ENCODE measurements at places on chromosomes 3 and 15. TPM values are rescaled to one million over a fixed set of nuclear protein-coding genes. Genes with fewer than 3 reads are reported as not detected.

The SLC27A2 gene
- total RNA-seq, result 0.30 TPM

The ANKUB1 gene
- total RNA-seq, result not detected

The GRM7 gene
- total RNA-seq, result not detected

The LMAN1L gene
- total RNA-seq, result not detected

The SEMA5B gene
- total RNA-seq, result not detected

The COL6A5 gene
- under 0.01 TPM for total RNA-seq

The NRG4 gene
- total RNA-seq, result under 0.01 TPM

The DISP2 gene
- 0.30 TPM for total RNA-seq

The MAGEF1 gene
- total RNA-seq, result 22.6 TPM

The ROPN1 gene
- not detected for total RNA-seq

The LRRC49 gene
- total RNA-seq, result 28.2 TPM

The RHOV gene
- total RNA-seq, result under 0.01 TPM

The EBLN2 gene
- 8.9 TPM for total RNA-seq

The BCL2A1 gene
- total RNA-seq, result 2.1 TPM

The SLC12A8 gene
- total RNA-seq, result 33.5 TPM

The MKRN2OS gene
- total RNA-seq, result not detected

The TEX264 gene
- total RNA-seq, result 29.6 TPM

The C15orf62 gene
- total RNA-seq, result 0.05 TPM

The EOMES gene
- not detected for total RNA-seq

The LIPH gene
- not detected for total RNA-seq

The FBXW12 gene
- total RNA-seq, result not detected

The PLSCR2 gene
- not detected for total RNA-seq

The ZDHHC3 gene
- total RNA-seq, result 27.9 TPM

The FAM107A gene
- not detected for total RNA-seq

The FRMD5 gene
- 16.5 TPM for total RNA-seq

The SLC15A2 gene
- 0.59 TPM for total RNA-seq

The CELSR3 gene
- 0.89 TPM for total RNA-seq

The SI gene
- total RNA-seq, result not detected

The NR2E3 gene
- total RNA-seq, result under 0.01 TPM

The TM6SF1 gene
- 2.5 TPM for total RNA-seq

The AHSG gene
- total RNA-seq, result under 0.01 TPM

The KBTBD8 gene
- 2.9 TPM for total RNA-seq

The CHSY1 gene
- total RNA-seq, result 76.2 TPM

The CSTA gene
- 0.59 TPM for total RNA-seq

The TNFSF10 gene
- total RNA-seq, result not detected

The MORC1 gene
- total RNA-seq, result not detected

The ZNF860 gene
- total RNA-seq, result 0.59 TPM

The SRGAP3 gene
- 1.5 TPM for total RNA-seq

The CHL1 gene
- total RNA-seq, result not detected

The CNTN3 gene
- total RNA-seq, result 0.97 TPM

The DPP8 gene
- 46.3 TPM for total RNA-seq

The LEO1 gene
- 34.7 TPM for total RNA-seq

The C3orf22 gene
- total RNA-seq, result not detected

The CHRD gene
- 0.55 TPM for total RNA-seq

The PPP1R14D gene
- total RNA-seq, result not detected

The TIGIT gene
- not detected for total RNA-seq

The CPB1 gene
- total RNA-seq, result not detected

The VEPH1 gene
- total RNA-seq, result 93.5 TPM

The TMEM43 gene
- 114 TPM for total RNA-seq

The FGF7 gene
- total RNA-seq, result 342 TPM

The FSTL1 gene
- 2,453 TPM for total RNA-seq

All from smooth muscle cell of the umbilical artery (primary cell).